Gastroesophageal sphincter (tissue), 4 donors: ENCODE measurements at places on chromosomes 11 and 22.
A peak's percentile ranks its signal among the peaks of the same experiment; 100 is the strongest.

- ATAC-seq, result no peak
Measured at GRCh38 chr22:46514592-46515207, 22.7 kb downstream of the CELSR1 start.

GRCh38 chr22:27809700-27810608, 8.4 kb upstream of the MN1 start:
- ATAC-seq, result peak; percentile 11

DNA sequence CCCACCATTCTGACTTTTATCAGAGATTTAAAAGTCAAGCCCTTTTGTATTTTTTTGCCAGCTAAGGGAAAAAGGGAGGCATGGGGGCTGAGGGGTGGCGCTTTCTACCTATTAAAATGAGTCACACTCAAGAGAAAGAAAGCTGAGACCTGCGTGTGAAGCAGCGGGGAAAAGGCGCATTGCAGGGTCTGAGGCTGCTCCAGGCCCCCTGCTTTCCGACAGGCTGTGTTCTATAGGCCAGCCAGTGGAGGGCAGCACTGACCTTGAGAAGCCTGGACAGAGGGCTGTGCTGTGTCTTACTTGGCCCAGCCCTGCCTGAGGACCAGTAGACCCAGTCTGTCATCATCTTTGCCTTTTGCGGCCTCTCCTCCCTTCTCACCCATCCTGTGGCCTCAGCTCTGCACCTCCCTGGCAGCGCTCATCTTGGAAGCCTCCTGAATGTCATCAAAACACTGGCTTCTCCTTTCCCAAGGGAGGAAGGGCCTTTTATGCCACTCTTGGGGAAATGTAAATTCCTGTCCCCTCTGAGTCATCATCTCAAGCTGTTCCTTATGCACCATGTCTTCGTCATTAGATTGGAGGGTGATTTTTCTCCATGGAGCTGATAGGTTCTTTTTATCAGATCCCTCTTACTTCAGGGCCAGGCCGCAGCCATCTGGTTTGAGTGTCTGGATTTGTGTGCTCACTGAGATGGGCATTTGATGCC, 12.6 kb upstream of the MAPK8IP1 start:
- ATAC-seq, result peak; percentile 80

DNA sequence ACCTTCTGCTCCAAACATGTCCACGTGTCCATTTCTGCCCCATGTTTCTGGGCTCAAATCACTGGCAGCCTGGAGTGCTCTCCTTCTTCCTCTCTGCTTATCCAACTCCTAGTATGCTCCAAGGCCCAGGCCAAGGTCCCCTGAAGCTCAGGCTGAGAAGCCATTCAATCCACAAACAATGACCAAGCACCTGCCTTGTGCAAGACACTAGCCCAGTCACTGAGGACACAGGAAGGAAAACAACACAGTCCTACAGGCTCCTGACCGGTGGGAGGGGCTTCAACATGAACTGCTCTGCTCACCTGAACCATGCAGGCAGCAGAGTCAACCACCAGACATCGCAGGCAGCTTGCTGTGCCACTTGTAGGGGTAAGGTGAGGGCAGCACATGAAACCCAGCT, 93.6 kb downstream of the RPL27A start:
- ATAC-seq, result no peak

DNA sequence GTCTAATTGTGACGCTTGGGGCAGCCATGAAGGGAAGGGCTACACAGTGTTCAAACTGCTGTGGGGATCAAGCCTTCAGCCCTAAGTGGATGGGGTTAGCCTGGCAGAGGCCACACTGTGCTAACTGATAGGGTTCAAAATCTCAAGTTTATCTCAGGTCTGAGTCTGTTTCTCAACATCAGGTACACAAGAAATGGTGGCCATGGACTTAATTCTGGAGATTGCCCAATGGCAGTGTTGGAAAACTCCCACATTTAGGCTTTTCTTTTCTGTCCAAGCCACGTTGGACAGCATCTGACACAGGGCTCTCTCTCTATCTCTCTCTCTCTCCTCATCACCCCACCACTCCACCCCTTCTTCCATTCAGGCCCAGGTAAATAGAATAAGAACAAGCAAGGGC, 10.9 kb upstream of the DGAT2 start:
- ATAC-seq, result no peak

DNA sequence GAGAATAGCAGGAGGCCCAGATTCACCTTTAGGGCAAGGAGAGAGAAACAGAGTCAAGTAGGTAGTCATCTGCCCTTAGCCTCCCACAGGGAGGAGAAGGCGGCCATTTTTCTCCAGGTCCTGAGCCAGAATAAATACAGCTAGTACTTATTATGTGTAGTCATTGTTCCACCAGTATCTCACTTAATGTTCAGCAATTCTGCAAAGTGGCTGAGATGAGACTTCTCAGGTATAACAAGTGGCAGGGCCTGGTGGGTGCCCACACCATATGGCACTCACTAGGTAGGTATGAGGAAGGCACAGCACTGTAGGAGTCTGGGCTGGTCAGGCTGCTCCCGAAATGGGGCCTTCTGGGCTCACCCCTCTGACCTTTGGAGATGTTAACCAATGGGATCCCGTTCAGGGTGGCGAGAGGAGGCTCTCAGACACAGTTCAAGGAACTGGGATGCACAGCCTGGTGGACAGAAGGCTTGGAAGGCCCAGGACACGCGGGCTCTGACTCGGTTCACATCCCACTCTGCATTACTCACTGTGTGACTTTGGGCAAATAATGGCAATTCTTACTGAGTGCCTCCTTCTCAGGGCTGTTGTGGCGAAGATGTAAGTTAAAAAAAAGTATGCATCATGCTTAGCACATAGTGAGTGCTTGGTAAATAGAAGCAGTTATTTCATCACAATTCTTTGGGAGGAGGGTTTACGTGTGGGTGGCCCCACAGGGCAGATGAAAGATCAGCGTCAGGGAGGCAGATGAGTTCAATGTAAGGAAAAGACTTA, 25.1 kb downstream of the RTN4RL2 start:
- no peak for ATAC-seq

DNA sequence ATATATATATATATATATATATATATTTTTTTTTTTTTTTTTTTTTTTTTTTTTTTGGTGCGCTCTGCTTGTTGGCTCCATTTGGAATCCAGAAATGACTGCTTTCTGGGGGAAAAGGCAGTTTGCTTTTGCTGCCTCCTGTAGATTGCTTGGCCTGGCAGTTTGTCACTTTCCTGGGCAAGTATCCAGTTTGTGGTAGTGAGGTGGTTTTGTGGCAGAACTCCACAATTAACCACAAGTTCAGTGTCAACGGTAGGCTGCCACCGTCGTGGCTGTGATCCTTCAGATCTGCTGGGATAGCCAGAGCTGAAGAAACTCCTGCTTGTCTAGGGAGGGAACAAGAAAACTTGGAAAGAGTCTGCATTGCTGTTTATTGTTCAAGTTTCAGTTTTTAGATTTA, 5.0 kb upstream of the PDE3B start:
- ATAC-seq, result no peak

DNA sequence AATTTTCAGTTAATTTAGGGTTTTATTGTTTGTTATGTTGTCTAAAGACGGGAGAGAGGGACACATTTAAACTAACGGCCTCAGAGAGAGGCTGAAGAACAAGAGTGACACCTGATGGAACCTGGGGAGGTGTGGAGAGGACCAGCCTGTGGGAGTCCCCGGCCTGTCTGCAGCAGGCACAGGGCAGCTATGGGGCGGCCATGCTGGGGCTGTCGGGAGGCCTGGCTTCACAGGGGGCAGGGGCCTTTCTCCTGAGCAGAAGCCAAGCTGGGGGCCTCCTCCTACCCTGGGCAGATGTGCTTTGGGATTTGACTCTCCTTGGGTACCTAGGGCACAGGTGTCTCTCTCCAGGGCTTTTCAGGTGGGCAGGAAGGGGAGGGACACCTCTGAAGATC, 21.9 kb downstream of the RELT start:
- ATAC-seq, result no peak

DNA sequence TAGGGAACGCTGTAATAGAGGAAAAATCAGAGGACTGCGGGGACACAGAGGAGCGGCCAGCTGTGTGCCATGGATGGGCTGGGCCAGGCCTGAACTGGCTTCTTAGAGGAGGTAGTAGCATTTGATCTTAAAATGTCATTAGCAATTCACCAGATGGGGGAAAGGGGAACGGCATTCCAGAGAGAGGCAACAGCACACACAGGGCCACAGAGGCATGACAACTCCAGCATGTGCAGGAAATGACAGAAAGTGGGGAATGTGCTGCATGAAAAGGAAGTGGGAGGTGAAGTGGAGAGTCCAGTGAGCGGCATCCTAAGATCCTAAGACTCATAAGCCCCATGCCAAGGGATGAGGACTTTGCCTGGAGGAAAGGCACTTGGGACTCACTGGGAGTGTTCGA, 69.0 kb downstream of the UBASH3B start:
- no peak for ATAC-seq

GRCh38 chr11:116725434-116726221, 47.2 kb downstream of the BUD13 start:
- ATAC-seq, result peak; percentile 42

GRCh38 chr11:7473717-7474116, 11.6 kb upstream of the OLFML1 start:
- ATAC-seq, result no peak

DNA sequence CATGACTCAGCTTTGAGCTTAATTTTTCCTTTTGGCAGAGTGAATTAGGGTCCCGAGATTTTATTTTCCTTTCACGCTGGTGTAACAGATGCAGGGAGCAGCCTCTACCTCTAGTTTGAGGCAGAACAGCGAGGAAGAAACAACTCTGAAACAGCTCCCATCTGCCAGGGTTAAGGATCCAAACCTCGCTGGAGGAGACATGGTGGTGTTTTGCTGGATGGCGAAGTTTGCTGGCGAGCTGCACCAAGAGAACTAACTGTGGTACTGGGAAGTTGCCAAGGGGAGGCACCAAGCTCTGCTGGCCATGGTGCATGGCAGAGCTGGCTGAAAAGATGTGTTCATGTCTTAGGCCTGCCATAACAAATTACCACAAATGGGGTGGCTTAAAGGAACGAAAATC, 7.6 kb upstream of the ALKBH3 start:
- no peak for ATAC-seq

DNA sequence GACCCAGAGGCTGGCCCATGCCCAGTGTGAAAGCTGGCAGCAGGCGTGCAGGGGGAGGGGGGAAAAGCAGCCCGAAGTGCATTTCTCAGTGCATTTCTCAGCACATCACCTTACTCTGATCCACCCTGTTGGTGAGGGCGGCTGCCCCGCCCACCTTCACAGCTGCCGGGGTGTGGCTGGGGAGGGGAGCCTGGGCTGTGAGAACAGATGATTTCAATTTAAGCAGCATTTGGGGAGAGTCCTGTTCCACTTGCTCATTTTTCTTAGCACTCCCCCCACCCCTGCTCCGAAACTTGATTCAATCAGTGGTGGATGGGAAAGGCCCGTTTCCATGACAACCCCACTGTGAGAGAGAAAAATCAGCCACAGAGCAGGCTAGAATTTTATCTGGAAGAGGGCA, 84.8 kb downstream of the SNX19 start:
- no peak for ATAC-seq

DNA sequence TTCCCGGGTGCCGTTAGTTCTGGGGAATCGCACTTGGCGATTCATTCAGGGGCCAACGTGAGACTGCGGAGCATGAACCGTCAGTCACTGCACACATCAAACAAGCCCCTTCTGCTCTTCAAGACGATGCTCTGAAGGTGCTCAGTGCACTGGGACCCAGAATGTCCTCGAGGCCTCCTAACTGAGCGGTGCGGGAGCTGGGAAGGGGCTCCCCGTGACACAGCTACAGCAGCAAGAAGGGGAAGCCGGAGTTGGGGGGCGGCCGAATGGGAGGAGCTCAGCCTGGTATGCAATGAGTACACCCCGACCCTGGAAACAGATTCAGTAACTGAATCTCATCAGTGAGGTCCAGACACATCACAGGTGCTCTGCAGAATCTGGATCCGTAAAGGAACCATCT, 150.8 kb downstream of the SHANK2 start:
- no peak for ATAC-seq
